ENCODE measurements at places on chromosomes 6 and 20.

- no peak overlapping the region for H3K27ac ChIP-seq
- H3K36me3 ChIP-seq: peaks cover 21% of the 10 kb centered on the region
- no peak overlapping the region for H3K4me3 ChIP-seq
- no peak for DNase-seq
- no peaks in the 10 kb centered on the region for H3K27me3 ChIP-seq
These were observed 5.2 kb downstream of the STK38 start for GRCh38 chr6:36542041-36542440.

DNA sequence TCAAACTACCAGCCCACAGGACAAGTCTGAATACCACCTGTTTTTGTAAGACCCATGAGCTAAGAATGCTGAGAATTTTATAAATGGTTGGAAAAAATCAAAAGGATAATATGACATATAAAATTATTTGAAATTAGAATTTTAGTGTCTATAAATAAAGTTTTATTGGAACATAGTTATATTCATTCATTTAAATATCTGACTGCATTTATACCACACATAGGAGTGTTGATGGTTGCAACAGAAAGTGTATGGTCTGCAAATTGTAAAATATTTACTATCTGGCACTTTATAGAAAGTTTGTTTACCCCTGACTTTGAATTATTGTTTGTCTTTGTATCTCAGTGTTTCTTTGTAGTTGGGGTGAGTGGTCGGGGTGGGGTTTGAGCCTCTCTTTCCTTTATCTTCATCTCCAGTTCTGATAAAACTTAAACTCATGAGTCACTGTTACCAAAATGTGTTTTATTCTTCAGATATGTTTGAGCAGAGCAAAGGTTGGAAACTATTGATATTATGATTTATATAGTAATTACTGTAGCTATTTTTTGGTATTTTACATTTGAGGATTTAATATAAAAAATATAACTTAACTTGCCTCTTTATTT, 55.5 kb downstream of the CD2AP start:
- DNase-seq: no peak
- H3K27ac ChIP-seq: no peak overlapping the region
- peaks cover 13% of the 10 kb centered on the region for H3K36me3 ChIP-seq
- peaks cover 6% of the 10 kb centered on the region for H3K4me1 ChIP-seq
- no peak overlapping the region for H3K4me3 ChIP-seq

DNA sequence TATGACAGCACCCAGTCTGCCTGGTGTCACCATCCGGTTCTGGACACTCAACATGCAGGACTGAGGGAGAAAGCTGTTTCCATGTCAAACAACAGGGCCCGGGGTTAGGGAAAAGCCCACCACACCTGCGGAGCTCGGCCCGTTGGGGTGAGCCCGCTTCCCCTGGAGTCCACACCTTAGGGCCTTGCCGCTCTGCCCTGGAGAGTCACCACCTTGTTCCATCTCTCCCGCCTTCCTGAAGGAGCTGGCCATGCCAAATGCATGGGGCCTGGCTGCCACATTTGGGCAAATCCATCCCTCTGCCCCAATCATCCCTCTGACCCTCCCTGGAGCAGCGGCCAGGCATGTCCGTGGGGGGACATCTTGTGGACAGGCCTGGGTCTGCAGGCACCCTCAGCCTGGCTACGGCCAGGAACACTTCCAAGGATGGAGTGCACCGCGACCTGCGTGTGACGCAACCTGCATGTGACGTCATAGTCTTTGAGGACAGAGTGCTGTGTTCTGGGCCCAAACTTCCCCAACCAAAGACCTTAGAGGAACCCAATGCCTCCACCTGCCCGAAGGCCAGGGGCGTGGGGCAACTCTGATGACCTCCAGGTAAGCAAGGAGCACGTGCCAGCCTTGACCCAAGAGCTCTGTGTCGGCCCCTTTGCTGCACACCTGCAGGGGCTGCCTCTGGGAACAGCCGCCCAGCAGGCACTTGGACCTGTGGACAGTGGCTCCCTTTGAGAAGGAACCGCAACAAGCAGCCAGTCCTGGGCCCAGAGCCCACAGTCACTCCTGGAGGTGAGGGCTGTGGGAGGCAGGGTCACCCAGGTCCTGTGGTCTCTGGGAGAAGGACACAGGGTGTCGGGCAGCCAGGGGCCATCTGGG, 1.7 kb downstream of the CABLES2 start:
- H3K36me3 ChIP-seq: no peaks in the 10 kb centered on the region
- DNase-seq: no peak
- peak overlapping the region; percentile 60 for H3K4me3 ChIP-seq
- no peaks in the 10 kb centered on the region for H3K27me3 ChIP-seq
- peaks cover 38% of the 10 kb centered on the region for H3K4me1 ChIP-seq
- H3K27ac ChIP-seq: no peak overlapping the region

- H3K27me3 ChIP-seq: no peaks in the 10 kb centered on the region
- H3K27ac ChIP-seq: peak overlapping the region; percentile 81
- peak; percentile 93 for DNase-seq
These were observed 757 bp downstream of the RAET1E start for GRCh38 chr6:149897015-149897697.

- no peak overlapping the region for H3K4me3 ChIP-seq
- no peaks in the 10 kb centered on the region for H3K4me1 ChIP-seq
- H3K27ac ChIP-seq: no peak overlapping the region
- no peak for DNase-seq
- no peaks in the 10 kb centered on the region for H3K27me3 ChIP-seq
These were observed 680.4 kb upstream of the MAP3K7 start for GRCh38 chr6:91267246-91267645.

DNA sequence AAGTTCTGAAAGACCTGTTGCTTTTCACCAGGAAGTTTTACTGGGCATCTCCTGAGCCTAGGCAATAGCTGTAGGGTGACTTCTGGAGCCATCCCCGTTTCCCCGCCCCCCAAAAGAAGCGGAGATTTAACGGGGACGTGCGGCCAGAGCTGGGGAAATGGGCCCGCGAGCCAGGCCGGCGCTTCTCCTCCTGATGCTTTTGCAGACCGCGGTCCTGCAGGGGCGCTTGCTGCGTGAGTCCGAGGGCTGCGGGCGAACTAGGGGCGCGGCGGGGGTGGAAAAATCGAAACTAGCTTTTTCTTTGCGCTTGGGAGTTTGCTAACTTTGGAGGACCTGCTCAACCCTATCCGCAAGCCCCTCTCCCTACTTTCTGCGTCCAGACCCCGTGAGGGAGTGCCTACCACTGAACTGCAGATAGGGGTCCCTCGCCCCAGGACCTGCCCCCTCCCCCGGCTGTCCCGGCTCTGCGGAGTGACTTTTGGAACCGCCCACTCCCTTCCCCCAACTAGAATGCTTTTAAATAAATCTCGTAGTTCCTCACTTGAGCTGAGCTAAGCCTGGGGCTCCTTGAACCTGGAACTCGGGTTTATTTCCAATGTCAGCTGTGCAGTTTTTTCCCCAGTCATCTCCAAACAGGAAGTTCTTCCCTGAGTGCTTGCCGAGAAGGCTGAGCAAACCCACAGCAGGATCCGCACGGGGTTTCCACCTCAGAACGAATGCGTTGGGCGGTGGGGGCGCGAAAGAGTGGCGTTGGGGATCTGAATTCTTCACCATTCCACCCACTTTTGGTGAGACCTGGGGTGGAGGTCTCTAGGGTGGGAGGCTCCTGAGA, at the start of gene HFE:
TSS of gene HFE (plus strand) at position 146 of the 832 bp plus-strand sequence. CDS start at position 158, 12 bp downstream.
- H3K4me1 ChIP-seq: peaks cover 26% of the 10 kb centered on the region
- no peaks in the 10 kb centered on the region for H3K27me3 ChIP-seq
- peak within 1 kb of the TSS; percentile 81 for H3K4me3 ChIP-seq
- H3K27ac ChIP-seq: peak within 1 kb of the TSS; percentile 88

DNA sequence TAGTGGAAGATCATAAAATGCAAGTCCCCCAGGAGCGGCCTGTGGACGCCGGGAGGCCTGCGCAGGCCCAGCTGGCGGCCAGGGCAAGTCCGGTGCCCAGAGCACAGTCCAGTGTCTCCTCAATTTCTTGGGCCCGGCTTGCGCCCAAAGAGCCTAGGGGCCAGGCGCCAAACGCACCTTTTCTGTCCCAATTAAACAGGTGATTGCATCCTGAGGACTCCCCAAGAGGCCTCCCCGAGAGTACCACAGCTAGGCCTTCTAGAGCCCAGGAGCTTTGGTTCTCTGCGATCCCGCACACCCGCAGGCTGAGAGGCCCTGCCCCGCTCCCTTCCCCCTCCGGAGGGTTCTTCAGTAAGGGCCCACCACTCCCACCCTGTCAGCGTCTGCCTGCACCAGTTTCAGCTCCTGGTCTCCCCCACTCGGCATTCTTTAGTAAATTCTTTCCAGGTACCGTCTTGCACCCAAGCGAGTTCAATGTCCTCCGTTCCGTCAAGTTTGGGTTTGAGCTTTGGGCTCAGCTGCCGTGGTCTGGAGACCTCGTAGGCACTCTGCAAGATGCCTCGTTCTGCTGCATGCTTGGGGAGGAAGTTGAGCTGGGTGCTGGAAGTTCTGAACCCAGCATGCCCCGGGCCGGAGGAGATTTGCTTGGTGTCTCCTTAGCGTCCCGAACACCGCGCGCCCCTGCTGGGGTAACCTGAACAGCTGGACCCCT, 3.9 kb upstream of the NKX2-2 start:
- peaks cover 100% of the 10 kb centered on the region for H3K27me3 ChIP-seq
- H3K4me1 ChIP-seq: peaks cover 52% of the 10 kb centered on the region
- DNase-seq: no peak
- H3K27ac ChIP-seq: no peak overlapping the region

GRCh38 chr6:31794294-31794865, 1.2 kb downstream of the VARS1 start:
- no peaks in the 10 kb centered on the region for H3K27me3 ChIP-seq
- peak overlapping the region; percentile 97 for H3K27ac ChIP-seq
- DNase-seq: no peak
- peak overlapping the region; percentile 70 for H3K4me3 ChIP-seq
- peaks cover 29% of the 10 kb centered on the region for H3K36me3 ChIP-seq
- peaks cover 43% of the 10 kb centered on the region for H3K4me1 ChIP-seq

DNA sequence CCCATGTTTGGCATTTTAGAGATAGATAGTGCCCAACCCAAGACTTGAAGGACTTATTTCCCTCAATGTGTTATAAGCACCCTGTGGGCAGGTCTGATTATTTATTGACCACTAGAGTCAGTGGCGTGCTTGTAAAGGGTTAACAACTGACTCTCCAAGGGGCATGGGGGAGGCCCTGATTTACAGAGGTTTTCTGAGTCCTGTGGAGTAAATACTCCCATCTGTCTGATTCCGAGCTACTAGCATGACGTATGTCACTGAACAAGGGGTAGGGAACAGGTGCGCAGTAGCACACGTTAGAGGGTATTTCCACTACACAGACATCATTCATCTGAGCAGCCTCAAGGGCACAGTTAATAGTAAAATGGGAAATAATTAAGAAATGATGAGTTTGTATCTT, 17.4 kb upstream of the TRAM2 start:
- peaks cover 33% of the 10 kb centered on the region for H3K4me1 ChIP-seq
- no peak overlapping the region for H3K4me3 ChIP-seq
- no peaks in the 10 kb centered on the region for H3K36me3 ChIP-seq
- H3K27me3 ChIP-seq: no peaks in the 10 kb centered on the region
- no peak for DNase-seq

- no peak overlapping the region for H3K4me3 ChIP-seq
- no peaks in the 10 kb centered on the region for H3K4me1 ChIP-seq
- H3K27ac ChIP-seq: no peak overlapping the region
These were observed 85.5 kb upstream of the HTR1B start for GRCh38 chr6:77548662-77549366.

DNA sequence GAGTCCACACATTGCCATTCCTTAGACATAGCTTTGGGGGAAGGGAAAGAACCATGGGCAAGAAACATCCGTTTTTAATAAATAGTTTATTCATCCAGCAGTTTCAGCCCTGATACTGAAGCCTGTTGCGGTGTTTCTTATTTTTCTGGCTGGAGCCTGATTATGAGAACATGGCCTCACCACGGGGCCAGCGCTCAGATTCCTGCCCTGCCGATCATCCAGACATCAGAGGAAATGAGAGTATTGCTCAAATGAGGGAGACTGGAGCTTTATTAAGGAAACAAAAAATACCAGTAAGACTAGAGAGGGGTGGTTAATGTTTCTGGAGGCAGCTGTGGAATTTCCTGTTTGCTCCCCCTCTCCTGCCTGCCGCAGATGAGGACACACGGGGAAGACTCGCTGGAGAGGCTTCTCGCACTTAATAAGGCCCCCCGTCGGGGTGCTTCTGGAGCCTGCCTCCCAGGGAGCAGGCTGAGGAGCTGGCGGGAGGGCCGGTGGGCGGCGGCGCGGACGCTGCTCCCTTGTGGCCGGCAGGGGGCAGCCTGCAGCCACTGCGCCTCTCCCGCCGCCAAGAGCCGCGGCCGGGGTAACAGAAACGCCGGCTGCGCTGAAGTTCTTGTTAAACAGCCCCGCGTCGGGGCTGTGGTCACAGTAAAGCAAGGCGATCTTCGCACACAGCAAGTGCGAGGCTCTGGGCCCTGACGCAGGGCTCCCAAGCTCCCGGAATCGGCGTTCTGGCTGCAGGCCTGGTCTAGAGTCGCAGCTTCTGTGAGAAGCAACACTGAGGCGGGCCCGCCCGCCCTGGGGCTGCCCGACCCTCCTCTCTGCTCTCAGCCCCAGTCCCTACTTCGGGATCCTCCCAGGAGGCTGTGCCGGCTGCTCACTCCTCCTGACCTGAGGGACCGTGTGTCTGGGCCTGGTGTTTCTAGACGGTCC, 17.5 kb downstream of the LEMD2 start:
- peak overlapping the region; percentile 28 for H3K4me3 ChIP-seq
- no peaks in the 10 kb centered on the region for H3K27me3 ChIP-seq
- H3K4me1 ChIP-seq: peaks cover 47% of the 10 kb centered on the region
- peaks cover 45% of the 10 kb centered on the region for H3K36me3 ChIP-seq
- DNase-seq: no peak

DNA sequence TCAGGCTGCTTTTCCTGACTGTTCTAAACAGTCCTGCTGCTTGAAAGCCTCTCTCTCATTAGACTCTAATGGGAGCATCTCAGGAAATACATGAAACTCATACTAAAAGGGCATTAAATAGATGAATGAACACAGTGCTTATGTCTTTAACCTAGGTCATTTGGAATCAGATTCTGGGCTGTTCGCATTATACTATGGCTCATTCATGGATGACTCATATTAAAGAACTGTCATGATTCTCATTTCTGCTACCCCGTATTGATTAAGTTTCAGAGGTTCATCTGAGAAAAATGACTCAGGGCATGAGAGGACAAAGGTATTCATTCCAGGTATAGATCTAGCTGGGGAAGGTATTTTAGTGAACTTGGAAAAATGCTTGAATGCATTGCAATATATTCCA, 335.5 kb downstream of the GJA1 start:
- DNase-seq: no peak
- no peaks in the 10 kb centered on the region for H3K36me3 ChIP-seq
- H3K4me3 ChIP-seq: no peak overlapping the region
- no peak overlapping the region for H3K27ac ChIP-seq

- H3K4me3 ChIP-seq: no peak overlapping the region
- no peak overlapping the region for H3K27ac ChIP-seq
- H3K4me1 ChIP-seq: peaks cover 16% of the 10 kb centered on the region
- no peaks in the 10 kb centered on the region for H3K36me3 ChIP-seq
These were observed 9.2 kb downstream of the ZHX3 start for GRCh38 chr20:41308290-41308711.
